Right hindlimb (tissue), 1 donor: ENCODE measurements at places on chromosomes 12 and 14.

- no peak for DNase-seq
Measured at GRCh38 chr14:98341211-98341610, 930.8 kb downstream of the BCL11B start.

DNA sequence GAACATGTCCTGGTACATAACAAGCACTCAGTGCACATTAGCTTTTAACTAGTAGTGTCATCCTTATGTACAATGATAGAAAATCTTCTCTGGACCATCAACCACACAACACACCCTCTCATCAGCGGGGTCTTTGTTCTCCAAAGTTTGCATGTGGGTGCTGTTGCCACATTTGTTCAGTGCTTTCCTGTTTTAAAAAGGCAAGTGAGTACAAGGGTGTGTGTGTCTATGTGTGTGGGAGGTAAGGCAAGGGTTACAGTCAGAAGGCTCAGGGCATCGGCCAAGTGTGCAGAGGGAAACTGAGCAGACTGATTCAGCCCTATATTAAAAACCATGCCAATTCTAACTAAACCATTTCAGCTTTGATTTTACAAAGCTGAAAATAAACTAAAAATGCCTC lies 17.9 kb downstream of the KRT76 start:
- no peak for DNase-seq

- no peak for DNase-seq
Measured at GRCh38 chr12:99810718-99811593, 163.4 kb downstream of the GARIN6 start.

DNA sequence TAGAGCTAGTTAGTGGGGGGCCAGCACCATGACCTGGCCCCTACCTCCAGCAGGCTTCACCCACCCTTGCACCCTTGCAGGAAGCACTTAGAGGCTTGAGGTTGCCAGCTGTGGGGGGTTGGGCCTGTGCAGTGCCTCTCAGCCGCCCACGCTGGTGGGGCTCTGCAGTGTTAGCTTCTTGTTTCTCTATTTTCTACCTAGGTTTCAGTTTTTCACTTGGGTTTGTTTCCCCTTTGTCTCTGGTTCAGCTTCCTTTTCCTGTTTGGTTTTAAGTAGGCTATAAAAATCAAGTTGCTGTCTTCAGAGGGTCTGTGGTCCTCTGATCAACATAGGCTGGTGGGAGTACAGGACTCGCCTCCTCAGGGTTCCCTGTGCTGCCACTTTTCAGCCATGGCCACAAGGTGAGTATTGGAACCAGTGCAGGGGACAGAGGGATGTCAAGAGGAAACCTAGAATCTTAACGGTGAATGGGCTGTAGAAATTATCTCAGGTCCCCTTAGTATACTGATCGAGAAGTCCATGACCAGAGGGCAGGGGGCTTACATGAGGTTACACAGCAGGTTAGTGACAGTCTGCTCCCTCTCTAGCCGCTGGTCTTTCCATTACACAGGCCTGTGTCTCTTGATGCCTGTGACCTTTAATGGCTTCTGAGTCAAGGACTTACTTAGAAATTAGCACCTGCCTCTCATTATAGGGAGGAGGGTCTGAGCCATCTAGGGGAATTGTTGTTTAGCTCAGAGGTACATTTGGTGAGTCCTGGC lies at the start of gene EVL:
TSS of gene EVL (plus strand) at position 312 of the 761 bp plus-strand sequence. CDS start at position 391, 79 bp downstream.
- DNase-seq = no peak

GRCh38 chr12:32659908-32660440 lies 19.1 kb upstream of the DNM1L start:
- no peak for DNase-seq

DNA sequence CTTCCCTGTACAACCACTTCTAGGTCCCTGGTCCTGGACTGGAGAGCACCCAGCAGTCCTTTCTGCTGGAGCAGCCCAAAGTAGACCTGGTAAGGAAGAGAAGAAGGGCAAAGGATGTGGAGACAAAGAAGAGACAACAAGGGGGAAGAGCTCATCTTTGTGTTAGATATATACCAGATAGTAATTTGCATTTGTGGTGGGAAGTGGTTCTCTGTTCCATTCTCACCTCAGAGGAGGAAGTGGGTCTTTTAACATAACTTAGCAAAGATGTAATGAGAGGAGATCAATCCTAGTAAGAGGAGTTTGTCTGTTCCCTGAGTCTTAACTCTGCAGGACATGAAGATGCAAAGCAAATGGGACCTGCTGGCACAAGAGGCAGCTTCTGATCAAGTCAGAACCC lies 8.0 kb downstream of the CCDC198 start:
- no peak for DNase-seq

DNA sequence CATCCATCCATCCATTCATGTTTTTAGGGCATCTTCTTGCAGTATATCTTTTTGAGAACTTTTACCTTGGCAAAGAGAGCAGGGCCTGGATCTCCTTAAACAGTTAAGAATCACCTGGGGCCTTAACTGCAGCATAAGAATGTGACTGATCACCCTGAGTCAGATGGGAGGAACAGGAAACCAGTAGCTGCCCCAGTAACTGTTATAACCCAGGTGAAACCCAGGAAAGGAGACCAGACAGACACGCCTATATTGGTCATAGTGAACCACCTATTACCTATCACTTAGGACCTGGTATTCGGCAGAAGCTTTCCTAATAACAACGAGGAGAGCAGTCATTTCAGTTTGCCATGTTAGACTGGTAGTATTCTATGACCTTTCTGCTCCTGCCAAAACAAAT lies 43.4 kb upstream of the NR2C1 start:
- no peak for DNase-seq

- DNase-seq = no peak
Measured at GRCh38 chr14:31703056-31703455, 141.9 kb downstream of the NUBPL start.

GRCh38 chr14:30966415-30967363 lies 58.8 kb upstream of the AP4S1 start:
- no peak for DNase-seq

DNA sequence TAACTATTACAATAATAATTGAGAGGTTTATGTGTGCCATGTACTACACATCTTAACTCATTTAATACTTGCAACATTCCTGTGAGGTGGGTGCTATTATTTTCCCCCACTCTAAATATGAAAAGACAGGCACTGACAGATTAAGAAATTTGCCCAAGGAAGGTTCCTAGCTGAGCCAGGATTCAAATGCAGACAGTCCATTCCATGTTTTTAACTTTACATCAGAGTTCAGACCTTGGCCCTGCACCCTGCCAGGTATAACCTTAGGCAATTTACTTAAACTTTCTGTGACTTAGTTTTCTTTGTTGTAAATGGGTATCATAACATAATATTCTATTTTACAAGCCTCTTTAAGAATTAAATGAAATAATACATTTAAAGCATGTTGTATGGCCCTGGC lies 26.6 kb downstream of the RDH12 start:
- DNase-seq = no peak

GRCh38 chr12:48442179-48442847 lies 30.0 kb upstream of the ANP32D start:
- no peak for DNase-seq

GRCh38 chr14:68952531-68953195 lies 26.4 kb downstream of the ACTN1 start:
- DNase-seq = peak; percentile 91

DNA sequence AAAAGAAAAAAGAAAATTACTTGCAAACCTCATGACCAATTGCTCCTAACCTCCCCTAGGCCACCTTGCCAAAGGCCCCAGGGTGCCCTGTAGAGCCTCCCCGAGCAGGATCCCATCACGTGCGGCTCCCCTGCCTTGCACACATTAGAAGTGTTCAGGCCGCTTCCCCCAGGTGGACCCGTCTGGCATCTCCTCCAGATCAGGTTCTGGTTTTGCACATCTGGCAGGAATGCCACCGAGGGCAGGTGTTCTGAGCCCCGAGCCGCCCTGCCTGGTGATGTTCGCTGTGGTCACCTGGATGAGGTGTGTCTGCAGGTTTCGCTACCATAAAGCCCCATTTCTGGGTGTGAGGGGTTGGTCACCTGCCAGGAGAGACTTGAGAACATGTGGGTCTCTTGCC lies 19.3 kb downstream of the MMP17 start:
- DNase-seq = no peak

- no peak for DNase-seq
Measured at GRCh38 chr14:95668235-95668772, 17.9 kb upstream of the TCL1B start.

DNA sequence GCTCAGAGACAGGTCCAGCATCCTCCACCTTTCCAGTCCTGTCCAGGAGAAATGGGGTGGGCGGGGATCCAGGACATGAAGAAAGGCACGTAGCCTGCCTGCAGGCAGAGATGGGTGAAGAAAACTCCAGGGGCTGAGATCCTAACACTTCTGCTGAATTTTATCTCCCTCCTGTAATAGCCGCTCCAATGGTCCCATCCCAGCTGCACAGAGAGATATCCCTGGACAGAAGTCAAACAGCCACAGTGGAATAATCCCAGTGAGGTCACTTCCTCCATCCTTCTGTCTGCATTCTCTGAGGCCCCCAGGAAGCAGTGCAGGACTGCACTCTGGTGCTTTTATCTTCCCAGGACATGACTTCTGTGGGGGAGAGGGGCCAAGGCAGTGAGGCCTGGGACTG lies 26.3 kb downstream of the KRT18 start:
- no peak for DNase-seq

GRCh38 chr12:93008044-93008778 lies 79.1 kb upstream of the EEA1 start:
- DNase-seq = no peak

- no peak for DNase-seq
Measured at GRCh38 chr12:123895451-123895850, 77.2 kb downstream of the CCDC92 start.

- DNase-seq = no peak
Measured at GRCh38 chr14:55160989-55161388, 30.4 kb downstream of the DLGAP5 start.

DNA sequence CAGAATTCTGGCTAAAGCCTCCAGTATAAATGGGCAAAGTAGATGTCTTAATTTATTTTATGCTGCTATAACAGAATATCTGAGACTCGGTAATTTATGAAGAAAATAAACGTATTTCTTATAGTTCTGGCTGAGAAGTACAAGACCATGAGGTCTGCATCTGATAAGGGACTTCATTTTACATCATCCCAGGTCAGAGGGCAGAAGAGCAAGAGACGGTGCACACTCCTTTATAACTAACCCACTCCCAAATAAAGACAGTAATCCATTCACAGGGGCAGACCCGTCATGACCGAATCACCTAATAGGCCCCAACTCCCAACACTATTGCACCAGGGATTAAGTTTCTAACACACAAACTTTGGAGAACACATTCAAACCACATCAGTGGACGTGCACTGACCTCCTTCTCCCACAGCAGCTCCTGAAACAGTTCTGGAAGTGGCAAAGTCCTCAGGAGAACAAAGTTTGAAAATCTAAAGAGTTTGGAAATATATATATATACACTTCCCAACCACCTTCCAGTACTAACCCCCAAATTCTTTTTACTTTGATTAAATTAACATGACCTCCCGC lies 116.5 kb downstream of the MED13L start:
- DNase-seq = no peak

DNA sequence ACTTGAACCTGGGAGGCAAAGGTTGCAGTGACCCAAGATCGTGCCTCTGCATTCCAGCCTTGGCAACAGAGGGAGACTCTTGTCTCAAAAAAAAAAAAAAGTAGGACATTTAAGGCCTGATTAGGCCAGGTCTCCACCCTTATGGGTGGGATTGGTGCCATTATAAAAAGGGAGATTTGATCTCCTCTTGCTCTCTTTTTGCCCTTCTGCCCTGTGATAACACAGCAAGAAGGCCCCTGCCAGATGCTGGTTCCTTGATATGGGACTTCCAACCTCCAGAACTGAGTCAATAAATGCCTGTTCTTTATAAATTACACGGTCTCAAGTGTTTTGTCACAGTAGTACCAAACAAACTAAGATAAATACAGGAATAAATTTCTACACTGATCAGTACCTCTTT lies 81.0 kb downstream of the C2CD5 start:
- no peak for DNase-seq

- no peak for DNase-seq
Measured at GRCh38 chr14:23172096-23172495, 11.4 kb downstream of the SLC7A8 start.

DNA sequence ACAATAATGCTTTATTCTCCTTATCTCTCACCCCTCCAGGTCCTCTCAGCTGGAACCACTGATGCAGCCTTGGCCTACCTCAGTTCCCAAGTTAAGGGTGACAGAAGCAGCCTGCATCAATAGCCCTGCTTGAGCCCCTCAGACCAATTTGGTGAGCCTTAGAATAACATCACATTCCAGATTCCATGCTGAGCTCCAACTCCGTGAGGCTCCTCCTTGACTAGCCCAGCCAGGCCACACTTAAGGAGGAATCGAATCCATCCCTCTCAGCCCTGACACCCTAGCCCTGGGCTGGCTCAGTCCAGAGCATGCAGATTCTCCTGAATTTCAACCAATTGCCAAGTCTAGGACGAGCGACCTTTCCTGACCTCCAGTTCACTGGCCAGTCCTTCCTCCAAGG lies 91.1 kb downstream of the ARMH4 start:
- no peak for DNase-seq

DNA sequence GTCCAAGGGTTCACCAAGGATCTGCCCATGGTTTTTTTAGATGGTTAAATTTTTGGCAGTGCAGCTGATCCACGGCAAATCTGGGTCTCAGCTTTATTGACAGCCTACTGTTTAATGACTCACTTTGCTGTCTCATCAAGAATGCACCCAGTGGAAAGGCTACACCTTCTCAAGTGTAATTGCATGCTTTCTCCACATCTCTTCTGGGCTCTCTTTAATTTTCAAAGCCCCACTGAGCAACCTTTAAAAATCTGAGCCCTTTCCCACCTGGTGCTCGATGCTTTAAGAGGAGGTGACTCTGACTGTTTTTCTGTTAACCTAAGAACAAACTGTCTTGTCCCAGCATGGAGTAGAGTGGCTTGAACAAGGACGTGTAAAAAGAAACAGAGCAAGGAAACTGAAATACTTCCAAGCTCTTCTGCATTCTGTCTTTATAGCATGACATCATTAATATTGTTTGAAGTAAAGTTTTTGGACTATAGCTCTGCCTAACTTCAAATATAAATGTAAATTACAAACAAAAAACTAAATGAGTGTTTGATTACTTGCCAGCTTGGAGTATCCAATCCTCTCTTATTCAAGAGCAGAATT lies 214.2 kb upstream of the KRR1 start:
- peak; percentile 37 for DNase-seq

DNA sequence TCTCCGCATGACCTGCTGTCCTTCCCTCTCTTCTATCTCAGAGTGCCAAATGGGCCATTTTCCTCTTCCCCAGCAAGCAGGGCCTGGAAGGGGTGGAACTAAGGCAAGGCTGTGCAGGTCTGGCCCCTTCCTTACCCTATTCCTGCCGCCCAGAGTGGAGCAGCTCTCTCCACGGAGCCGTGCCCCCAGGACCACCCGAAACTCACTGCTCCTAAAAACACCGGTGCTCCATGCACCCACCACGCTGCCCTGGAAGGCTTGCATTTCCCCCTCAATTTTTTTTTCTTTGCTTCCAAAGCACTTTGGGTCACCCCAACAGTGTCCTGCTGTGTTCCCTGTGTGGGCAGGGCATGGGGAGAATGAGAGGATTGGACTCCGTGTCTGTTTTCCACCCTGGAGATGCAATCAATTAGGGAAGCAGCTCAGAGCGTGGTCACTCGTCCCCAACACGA lies 48.5 kb upstream of the MEG3 start:
- peak; percentile 14 for DNase-seq
